CD4-positive, alpha-beta T cell treated with Interleukin-4 for 4 hours (primary cell): ENCODE measurements at places on chromosomes 16 and 17.

DNA sequence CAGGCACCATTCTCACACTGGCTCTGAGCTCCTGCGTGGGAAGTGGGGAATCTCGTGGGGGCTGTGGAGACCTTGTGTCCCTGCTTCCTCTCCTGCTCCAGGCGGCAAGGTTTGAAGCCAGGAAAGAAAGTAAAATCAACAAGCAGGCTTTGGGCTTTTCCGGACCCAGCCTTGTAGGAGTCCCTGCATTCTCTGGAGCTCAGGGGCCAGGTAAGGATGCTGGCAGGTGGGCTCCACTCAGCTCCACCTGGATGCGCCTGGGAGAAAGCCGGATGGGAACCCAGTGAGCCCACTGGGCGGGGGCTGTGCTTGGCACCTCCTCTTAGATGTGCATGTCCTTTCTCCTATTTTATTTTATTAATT lies 362.5 kb downstream of the SEC14L1 start:
- no peak for DNase-seq

DNA sequence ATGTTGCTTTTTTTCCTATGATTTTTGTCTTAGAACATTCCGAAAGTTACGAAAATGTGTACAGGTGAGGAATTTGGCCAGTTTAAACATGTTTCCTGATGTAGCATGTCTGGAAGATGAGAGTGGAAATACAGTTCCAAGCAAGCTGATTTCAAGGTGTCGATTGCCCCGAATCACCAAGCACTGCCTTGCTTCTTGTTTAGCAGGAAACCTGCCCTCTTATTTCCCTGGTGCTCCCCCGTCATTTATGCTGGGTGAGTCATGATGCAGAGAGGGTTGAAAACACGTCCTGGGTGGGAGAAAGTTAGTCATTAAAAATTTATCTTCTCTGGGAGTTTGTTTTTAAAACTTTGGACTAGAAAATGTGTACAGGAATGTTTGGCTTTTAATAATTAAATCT lies 608.6 kb upstream of the EEF2KMT start:
- DNase-seq: no peak

GRCh38 chr17:21066394-21066793 lies 23.6 kb upstream of the USP22 start:
- no peak for DNase-seq

DNA sequence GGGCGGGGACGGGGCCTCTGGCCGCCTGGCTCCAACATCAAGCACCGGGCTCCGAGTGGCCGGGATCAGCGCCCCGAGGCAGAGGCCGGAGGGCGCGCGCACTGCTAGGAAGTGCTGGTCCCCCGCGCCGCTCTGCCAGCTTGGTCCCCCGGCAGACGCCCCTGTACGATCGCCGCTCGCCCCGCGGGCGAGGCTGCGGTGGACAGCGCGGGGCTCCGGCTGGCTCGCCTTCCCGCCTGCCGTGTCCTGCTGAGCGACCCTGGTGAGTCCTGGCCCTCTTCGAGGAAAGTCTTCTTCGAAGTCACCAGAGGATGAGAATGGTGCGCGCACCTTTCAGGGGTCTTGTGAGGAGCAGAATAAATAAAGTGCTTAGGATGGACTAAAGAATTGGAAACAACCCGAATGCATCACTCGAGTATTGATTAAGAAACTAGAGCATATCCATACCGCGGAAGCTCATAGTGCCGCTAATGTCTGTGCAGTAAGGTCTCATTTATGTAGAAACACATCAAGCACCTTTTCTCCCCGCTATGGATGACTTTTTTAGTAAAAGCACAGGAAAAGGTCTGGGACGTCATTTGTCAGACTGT lies 392 bp downstream of the ZNF213 start:
- no peak for DNase-seq

DNA sequence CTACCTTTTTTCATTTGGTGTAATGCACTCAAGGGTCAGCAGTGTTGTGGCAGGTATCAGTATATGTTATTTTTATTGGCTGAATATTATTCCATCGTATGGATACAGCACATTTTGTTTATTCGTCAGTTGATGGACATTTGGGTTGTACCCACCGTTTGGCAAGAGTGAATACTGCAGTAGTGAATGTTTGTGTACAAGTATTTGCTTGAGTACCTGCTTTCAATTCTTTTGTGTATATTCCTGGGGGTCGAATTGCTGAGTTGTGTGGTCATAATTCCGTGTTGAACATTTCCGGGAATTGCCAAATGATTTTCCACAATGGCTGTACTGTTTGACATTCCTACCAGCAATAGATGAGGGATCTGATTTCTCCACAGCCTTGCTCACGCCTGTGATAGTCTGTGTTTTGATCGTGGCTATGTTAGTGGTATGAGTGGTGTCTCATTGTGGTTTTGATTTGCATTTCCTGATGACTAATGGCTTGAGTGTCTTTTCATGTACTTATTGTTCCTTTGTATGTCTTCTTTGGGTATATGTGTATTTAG lies 108.4 kb downstream of the OR1D5 start:
- peak; percentile 49 for DNase-seq

- DNase-seq: no peak
Observed at GRCh38 chr16:11581678-11582077, 5.0 kb downstream of the LITAF start.

DNA sequence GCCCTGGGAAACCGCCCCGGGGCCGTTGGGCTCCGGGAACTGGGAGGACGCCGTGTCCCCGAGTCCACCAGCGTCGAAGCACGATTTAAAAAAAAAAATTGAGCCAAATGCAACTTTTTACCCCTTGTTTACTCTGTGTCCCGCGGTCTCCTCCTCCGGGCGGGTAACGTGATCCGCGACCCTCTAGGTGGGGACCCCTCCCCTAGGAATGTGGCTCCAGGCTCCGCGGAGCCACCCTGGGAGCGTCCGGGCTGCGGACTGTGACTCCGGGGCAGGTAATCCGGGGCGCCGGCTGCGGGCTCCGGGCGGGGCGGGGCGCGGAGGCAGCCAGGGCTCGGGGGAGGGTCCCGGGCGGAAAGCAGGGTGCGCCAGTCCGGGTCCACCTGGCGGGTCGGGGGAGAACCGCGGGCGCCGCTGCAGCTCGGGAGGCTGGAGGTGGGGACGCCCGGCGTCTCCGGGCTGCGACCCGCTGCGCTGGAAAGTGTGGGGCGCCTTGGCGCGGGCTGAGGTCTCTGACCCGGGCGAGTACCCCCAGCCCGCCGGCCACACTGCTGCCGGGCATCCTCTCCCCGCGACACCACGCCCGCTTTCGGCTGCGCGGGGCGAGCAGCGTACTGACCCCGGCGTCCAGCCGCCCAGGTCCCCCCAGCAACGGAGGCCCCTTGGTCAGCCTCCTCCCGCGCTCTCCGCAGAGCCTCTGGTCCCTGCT lies 852 bp upstream of the HELZ start:
- DNase-seq: peak; percentile 28

- peak; percentile 67 for DNase-seq
Observed at GRCh38 chr16:2904100-2904921, 7.4 kb upstream of the FLYWCH1 start.

DNA sequence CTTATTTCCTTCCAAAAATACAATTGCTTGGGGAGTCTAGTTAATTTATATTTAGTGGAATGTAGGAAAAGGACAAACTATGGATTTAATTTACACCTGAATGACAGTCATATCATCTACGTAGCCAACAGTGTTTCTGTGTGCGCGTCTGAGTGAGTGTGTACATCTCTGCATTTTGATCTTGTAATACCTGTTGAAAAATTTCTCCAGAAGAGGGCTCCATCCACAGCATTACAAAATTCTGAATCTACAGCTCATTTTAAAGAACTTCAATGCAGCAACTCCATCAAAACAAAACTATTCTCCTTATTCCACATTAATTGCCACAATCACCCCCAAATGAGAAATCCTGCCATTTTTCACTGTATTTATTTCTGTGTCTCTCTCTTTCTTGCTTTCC lies 3.9 kb downstream of the CDH13 start:
- DNase-seq: no peak

- no peak for DNase-seq
Observed at GRCh38 chr17:77145224-77145611, 4.4 kb downstream of the SEC14L1 start.

DNA sequence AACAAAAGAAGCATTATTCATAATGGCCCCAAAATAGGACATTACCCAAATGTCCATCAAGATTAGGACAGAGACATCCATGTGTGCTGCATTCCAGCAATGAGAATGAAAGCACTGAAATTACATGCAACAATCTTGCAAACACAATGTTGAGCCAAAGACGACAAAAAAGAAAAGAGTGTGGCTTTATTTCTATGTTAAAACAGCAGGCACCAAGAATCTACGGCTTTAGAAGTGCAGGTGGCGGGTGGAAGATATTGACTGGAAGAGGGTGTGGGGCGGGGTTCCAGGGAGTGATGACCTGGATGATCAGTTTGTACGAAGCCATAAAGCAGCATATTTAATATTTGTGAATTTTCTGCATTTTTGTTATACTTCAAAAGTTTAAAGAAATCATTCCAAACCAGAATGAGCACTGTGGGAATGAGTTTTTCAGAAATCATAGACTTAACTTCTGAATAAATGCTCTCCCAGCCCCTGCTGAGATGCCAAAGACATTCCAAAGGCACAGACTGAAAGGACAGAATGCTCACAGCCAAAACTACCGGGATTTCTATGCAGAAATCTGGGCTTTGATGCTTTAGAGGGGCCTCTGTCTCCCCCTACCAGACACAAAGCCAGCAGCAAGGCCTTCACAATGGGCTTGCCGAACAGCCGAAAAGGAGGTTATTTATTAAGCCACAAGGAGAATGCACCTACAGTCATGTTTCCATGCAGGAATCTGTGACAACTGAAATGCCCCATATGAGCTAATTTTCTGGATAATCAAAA lies 361.6 kb downstream of the GRIN2A start:
- no peak for DNase-seq

GRCh38 chr16:2498531-2499253 lies 15.1 kb upstream of the ATP6V0C start:
- no peak for DNase-seq

DNA sequence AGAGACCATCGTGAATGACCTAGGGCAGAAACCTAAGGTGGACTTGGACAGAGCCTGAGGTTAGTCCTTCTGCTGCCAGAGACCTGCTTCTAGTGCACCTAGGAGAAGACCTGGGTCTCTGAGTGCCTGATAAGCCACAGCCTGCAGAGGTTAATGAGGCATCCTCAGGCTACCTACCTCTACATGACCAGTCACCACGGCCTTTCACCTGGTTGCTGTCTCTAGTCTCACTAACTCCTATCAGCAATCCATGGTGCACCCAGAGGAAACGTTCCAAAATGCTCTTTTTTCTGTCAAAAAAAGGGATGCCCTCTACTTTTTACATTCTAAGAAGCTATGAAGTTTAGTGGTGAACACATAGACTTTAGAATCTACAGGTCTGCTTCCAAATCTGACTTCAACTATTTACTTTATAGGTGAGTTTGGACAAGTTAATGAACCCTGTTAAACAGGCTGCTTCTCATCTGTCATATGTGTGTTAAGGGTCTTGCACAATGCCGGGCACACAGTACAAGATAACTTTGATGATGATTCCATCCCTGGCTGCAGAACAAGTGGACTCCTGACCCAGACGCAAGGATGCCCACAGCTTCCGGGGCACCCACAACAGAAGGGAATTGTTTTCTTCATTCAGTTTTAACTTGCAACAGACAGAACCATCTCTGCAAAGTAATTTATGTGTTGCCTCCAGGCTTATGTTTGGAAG lies 469.9 kb upstream of the CDH5 start:
- no peak for DNase-seq

GRCh38 chr16:22727285-22728166 lies 86.4 kb upstream of the HS3ST2 start:
- DNase-seq: no peak

- DNase-seq: no peak
Observed at GRCh38 chr16:27417047-27417671, 15.2 kb downstream of the IL21R start.

DNA sequence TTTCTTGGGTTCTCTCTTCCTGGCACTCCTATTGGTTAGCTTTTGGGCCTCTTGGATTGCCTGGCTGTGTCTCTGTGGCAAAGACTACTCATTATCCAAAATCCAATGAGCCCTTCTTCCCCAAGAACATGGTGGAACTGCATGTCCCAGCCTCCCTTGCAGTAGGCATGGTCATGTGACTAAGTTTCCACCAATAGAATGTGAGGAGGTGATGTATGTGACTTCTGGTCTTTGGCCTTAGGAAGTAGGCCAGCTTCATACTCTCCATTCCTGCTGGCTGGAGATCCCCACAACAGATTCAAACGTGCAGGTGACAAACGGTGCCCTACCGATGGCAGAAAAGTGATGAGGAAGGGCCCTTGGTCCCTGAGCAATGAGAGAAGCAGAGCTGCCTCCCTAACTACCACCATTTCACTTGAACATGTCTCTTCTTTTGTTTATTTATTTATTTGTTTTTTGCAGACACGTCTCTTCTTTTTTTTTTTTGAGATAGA lies 17.3 kb upstream of the SPN start:
- DNase-seq: no peak

DNA sequence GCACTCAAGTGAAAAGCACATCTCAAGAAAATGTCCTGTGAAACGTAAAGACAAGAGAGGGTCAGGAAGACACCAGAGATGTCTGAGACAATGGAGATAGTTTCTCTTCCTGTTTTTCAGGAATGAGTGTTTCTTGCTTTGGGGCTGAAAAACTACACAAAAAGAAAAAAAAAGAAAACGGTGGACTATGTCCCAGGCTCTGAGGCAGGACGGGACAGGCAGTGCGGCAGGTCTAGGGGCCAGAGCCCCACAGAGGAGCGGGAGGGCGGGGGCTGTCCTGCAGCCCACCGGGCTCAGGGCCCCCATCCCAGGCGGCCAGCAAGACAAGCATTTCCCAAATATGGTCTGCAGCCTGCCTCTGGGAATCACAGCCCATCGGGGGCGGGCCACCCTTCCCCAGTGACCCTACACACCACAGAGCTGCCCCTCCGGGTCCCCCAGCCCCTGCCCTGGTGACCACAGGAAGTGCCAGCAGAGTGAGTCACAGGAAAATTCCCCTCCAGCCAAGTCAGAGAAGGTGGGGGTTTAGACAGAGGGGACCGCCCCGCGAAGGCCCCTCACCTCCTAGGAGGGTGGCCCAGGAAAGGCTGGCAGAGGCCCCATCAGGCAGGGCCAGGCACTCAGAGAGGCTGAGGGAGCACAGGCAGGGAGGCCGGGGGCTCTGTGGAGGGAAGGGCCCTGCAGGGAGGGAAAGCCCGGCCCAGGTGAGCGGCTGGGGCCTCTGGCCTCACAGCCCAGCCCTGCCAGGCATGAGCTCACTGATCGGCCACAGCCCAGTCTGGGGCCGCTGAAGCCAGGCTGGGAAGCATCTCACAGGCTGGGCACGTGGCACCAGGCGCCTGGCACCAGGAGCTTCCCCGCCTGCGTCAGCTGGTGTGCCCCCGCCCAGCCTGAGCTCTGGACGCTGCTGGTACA lies 6.3 kb downstream of the BCAR1 start:
- no peak for DNase-seq

DNA sequence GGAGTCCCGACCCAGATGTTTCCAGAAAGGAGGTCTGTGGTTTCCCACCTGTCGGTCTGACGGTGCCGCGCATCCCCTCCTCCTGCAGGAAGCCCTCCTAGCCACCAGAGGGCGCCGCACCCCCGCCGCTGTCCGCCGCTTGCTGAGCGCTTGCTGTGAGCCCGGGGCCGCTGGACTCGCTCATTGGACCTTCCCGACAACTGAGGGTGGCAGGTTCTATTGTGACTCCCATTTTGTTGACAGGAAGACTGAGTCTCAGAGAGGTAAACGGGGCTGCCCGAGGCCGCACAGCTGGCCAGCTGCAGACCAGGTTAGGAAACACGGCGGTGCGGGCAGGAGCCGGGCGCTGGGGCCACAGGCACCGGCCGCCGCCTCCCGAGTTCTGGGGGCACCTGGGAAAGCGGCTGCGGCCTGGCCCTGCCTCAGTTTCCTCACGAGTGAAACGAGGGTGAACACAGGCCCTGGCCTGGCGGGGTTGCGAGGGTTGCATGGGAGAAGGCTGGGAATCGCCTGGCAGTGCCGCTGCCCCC lies 191.1 kb upstream of the CIBAR2 start:
- DNase-seq: peak; percentile 50

- no peak for DNase-seq
Observed at GRCh38 chr17:58336456-58337209, 8.0 kb upstream of the TSPOAP1 start.
